ENCODE measurements at places on chromosomes 16 and 17.

GRCh38 chr16:67873435-67874370, 851 bp downstream of the EDC4 start:
- no peak for DNase-seq

DNA sequence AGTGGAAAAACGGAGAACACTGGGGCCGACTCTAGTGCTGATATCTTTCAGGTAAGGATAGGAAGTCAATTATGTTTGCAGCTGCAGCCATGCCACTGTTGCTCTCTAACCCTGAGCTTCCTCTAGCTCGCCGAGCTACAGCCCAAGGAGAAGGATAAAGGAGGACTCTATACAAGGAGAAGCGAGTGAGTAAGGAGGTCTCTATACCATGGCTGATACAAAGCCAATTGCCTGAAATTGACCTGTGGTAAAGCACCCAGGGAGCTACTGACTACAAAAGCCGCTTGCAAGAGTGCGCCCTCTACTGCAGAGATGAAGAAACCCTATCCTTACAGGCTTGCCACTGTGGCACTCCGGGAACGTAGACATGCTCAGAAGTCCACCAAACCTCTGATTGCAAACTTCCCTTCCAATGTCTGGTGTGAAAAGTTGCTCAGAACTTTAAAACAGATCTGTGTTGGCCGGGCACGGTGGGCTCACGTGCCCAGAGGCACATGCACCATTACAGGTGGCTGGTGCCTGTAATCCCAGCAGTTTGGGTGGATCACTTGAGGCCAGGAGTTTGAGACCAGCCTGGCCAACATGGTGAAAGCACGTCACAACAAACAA, 10.8 kb upstream of the SLC46A1 start:
- DNase-seq, result no peak

DNA sequence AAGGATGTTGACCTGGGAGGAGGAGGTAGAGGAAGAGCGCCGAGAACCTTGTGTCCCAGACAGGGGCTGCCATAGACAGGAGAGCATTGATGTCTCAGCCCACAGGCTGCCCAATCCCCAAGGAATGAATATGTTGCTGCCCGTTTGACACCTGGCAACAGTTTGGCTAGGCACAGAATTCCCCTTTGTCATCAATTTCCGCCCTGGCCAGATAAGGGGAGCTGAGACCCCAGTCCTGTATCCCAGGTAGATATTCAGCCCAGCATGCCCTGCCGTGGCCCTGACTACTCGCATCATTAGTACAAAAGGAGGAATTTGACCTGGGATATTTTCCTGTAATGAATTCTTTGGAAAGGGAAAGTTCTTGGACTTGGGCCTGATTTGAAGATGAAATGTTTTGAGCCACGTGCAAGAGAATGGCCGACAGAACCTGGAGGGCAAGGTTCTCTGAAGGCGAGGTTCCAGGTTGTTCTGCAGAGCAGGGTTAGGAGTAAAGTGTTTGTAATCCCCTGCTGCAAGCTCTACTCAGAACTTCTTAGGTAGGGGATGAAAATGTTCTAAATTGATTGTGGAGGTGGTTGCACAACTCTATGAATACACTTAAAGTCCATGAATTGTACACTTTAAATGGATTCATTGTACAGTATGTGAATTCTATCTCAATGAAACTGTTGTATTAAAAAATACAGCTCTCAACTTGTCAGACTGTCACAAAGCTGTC, 108.8 kb downstream of the SOCS1 start:
- DNase-seq, result no peak

DNA sequence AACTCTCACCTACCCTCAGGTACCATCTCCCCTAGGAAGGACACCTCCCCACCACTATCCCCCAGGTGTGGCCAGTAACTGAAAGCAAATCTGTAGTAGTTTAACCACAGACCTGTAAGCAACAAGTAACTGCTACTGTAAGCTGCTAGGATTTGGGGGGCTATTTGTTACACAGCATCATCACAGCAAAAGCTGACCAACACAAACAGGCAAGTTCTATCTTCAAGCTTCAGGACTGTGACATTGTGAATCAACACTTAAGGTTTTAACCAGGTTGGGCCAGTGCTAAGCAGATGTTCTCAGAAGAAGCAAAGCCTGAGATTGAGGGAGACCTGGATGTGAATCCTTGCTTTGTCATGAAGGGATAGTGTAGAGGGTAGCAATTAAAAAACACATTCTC, 47.0 kb downstream of the ABCC6 start:
- no peak for DNase-seq

GRCh38 chr16:30416624-30417528, 9.5 kb downstream of the ZNF771 start:
- DNase-seq, result no peak

DNA sequence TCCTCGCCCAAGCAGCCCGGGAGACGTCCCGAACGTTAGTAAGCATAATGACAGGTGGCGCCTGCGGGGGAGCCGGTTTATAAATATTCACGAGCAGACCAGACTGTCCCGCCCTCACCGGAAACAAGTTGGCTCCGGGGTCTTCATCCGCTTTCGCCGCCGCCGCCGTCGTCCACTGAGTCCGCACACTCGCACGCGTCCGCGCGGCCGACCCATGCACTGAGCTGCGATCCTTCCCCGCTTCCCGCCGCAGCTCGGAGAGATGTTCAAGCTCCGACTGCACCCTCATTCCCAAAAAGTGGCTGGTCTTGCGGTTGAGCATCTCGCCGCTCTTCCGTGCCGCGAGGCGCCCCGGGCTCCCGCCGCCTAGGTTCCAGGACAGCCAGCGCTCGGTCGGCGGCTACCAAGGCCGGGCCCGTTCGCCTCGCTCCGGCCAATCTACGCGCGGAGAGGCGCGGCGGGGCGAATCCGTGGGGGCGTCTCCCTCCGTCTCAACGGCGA, 385 bp downstream of the CFAP119 start:
- no peak for DNase-seq

DNA sequence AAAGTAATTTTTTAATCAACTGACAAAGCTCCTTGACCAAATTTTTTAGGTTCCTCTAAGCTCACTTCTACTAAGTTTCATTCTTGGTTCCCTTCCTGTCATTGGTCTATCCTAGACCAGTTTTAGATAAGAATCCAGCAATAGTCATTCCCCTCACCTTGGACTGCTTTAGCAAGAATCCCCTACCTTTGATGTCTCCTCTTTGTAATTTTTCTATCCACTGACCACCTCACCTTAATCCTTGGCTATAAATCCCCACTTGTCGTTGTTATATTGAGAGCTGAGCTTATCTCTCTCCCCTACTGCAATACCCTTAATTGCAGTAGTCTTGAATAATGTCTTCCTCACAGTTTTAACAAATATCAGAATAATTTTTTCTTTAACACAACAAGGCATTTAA, 107.2 kb downstream of the USP32 start:
- DNase-seq, result no peak

GRCh38 chr16:83727018-83727417, 80.8 kb upstream of the HSBP1 start:
- DNase-seq, result no peak

- no peak for DNase-seq
Measured at GRCh38 chr17:39175695-39176093, 9.7 kb upstream of the ARL5C start.

GRCh38 chr16:10616756-10617640, 36.6 kb upstream of the EMP2 start:
- no peak for DNase-seq

DNA sequence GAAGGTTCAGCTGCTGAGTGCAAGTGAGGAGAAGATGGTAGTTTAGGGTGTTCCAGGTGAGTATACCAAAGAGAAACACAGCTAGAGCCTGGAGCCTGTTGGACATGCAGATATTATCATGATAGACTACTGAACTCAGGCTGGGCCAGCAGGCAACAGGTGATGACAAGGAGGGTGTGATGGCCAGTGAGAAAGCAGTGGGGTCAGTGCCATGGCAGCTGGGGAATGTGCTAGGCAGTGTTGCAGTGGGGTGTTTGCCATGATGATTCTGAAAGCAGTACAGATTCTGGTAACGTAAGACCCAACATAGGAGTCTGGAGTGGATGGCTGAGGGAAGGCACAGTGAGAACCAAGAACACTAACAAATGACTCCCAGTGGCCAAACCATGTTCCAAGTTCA, 57.4 kb downstream of the SHISA6 start:
- no peak for DNase-seq

DNA sequence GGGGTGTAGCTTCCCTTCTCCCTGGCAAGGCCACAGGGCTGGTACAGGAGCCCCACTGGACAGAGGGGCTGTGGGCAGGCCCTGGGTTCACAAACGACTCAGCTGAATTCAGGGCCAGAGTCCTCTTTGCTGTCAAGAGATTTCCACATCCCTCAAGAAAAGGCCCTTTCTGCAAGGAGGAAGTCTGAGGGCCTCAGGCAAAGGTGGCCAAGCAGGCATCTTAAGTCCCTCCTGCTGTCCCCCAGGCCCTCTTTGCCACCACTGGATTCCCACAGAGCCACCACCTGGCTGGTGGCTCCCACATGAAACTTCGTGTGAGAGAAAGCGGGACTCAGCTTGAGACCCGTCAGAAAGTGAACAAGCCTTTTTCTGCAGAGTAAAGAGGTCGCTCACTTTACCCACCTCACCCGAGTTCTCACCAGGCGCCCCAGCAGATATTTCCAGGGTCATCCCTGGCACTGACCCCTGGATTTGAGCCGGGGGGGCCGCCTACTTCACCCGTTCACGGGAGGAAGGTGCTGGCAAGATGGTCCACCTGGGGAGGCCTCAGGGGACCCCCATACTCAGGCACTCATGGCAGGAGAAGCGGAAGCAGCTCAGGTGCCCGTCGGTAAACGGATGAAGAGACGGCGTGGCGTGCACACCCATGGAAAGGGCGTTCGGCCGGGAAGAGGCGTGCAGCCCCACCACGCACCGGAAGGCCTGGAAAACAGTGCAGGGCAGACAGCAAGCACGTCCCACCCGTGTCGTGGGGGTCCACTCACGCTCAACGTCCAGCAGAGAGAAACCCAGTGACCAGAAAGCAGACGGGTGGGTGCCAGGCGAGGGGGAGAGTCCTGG, 3.6 kb downstream of the RNF166 start:
- no peak for DNase-seq

- DNase-seq, result no peak
Measured at GRCh38 chr16:27317320-27317719, 3.5 kb downstream of the IL4R start.

- no peak for DNase-seq
Measured at GRCh38 chr16:85952197-85952596, 53.2 kb downstream of the IRF8 start.

DNA sequence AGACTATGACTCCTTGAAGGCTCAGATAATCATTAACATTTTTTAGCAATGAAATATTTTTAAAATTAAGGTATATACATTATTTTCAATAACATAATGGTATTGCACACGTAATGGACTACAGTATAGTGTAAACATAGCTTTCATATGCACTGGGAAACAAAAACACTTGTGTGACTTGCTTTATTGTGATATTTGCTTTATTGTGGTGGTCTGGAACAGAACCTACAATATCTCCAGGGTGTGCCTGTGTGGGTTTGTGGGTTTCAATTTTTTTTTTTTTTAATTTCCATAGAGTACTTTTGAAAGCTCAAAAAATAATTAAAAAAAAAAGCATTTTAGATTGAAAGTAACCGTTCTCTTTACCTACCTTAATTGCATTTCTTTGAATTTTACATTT, 25.3 kb downstream of the CYLD start:
- no peak for DNase-seq

DNA sequence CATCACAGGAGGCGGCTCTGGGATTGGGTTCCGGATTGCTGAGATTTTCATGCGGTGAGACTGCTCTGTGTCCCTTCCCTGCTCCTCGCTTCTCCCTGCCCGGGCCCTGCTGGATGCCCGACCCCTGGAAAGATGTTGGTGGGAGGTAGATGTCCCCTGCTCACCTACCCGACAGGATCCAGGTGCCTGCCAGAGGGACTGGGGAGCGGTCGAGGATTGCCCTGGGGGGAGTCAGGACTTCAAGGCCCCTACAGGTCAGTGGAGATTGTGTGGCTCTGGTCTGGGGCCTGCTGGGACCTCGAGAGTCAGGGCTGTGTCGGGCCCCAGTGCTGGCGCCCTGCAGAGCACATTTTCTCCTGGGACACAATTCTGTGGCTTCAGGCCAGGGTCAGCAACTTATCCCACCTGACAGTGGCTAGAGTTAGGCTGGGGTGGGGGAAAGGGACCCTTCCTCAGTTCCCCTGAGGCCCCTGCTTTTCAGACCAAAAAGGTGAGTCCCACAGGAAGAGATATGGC, 3.3 kb downstream of the DECR2 start:
- no peak for DNase-seq

DNA sequence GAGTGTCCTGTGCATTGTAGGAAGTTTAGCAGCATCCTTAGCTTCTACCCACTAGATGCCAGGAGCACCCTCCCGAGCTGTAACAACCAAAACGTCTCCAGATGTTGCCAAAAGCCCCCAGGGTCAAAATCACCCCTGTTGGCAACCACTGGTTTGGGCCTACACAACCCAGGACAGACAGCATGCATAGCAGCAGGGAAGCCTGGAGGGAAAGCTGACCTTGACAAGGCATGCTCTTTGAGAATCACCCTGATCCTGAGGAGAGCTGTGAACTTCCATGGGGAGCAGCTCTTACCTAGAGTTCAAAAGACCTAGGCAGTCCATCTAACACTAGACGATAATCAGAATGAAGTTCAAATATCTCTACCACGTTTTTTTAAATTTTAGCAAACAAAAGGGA, 9.2 kb downstream of the SKAP1 start:
- no peak for DNase-seq

DNA sequence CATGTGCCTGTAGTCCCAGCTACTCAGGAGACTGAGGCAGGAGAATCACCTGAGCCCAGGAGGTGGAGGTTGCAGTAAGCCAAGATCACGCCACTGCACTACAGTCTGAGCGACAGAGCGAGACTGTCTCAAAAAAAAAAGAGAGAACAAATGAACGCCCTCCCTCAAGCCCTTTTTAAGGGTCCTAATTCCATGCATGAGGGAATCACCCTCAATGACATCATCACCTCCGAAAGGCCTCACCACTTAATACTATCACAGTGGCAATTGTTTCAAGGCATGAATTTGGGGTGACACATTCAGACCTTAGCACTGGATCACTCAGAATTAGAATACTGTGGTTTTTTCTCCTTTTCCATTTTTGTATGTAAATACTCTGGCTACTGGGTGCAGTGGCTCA, 57.8 kb downstream of the CHD9NB start:
- DNase-seq, result no peak

- DNase-seq, result no peak
Measured at GRCh38 chr17:29070781-29071180, 27.8 kb downstream of the PIPOX start.

DNA sequence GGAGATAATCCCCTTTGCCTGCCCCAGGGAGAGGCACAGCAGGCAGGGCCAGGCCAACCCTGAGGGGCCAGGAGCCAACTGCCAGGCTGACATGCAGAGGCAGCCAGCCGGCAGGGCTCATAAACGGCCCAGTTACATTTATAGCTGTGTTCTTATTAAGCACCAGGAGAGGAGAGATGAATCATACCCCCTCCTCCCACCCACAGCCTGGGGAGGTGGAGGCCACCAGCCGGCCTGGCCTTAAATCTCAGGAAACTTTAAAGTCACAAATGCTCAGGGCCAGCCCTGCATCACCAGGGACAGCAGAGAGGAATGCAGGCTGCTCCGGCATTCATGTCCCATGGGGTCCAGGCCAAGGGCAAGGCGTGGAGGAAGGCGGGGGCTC, 177.2 kb downstream of the TMEM132E start:
- no peak for DNase-seq
